ENCODE measurements at places on chromosomes 11 and 22.

- DNase-seq = no peak
Measured at GRCh38 chr11:115616971-115617370, 112.8 kb upstream of the CADM1 start.

DNA sequence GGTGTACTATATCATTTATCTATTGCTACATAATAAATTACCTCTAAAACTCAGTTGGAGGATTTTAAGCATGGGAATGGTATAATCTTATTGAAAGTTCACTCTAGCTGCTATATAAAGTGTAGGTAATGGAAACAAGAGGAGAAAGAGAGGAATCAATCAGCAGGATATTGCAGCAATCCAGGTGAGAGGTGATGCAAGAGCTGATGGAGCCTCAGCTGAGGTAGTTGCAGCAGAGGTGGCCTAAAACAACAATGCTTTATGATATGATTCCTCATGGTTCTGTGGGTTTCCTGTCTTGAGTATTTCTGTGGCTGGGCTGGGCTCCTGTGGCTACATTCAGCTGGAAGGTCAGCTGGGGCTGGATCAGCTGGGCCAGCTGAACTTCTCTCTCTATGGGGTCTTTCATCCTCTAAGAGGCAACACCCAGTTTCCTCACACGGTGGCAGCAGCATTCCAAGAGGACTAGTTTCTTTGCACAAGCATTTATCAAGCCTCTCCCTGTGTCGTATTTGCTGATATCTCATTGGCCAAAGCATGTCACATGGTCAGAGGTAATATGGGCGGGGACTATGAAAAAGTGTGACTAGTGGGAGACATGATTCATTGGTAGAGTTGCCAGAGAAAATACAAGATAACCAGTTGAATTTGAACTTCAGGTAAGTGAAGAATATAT, 135.4 kb upstream of the LARGE1 start:
- no peak for DNase-seq

GRCh38 chr11:44849922-44850321, 100.8 kb downstream of the TP53I11 start:
- DNase-seq = no peak

GRCh38 chr11:66437979-66438503, 607 bp downstream of the MRPL11 start:
- DNase-seq = no peak

- DNase-seq = no peak
Measured at GRCh38 chr11:131300439-131300717, 70.0 kb upstream of the NTM start.

DNA sequence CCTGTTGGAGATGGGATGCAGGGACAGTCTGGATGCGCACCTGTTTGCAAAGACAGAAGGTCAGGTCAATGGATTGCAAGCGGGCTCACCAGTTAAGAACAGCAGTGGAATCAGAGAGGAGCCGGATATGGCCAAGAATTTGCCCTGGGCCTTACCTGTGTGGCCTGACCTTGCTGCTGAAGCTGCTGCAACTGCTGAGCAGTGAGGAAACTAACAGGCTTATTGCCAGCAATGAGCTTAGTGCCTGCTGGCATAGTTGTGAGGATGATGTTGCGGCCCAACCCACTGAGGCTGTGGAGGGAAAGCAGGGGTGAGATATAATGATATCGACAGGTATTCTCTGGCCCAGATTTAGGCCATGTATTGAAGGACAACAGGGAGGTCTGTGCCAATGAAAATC, 30.6 kb downstream of the NFRKB start:
- DNase-seq = no peak

All from vagina (tissue), 2 donors.